ENCODE measurements at places on chromosomes 7 and 10.

DNA sequence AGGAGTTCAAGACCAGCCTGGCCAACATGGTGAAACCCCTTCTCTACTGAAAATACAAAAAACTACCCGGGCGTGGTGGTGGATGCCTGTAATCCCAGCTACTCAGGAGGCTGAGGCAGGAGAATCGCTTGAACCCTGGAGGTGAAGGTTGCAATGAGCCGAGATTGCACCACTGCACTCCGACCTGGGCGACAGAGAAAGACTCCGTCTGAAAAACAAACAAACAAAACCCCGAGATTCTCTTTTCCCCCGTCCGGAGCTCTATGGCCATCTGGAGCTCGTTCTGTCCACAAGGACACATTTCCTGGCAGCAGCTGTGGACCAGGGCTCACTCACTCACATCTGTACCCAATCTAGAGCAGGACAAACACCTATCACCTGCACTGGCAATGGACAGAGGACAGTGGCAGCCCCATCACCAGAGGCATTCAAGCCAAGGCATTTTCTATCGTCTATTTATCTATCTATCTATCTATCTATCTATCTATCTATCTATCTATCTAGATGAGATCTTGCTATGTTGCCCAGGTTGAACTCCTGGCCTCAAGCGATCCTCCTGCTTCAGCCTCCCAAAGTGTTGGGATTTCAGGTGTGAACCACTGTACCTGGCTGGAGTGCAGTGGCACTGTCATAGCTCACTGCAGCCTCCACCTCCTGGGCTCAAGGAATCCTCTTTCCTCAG lies 167.1 kb upstream of the TNRC18 start:
- DNase-seq, result no peak

DNA sequence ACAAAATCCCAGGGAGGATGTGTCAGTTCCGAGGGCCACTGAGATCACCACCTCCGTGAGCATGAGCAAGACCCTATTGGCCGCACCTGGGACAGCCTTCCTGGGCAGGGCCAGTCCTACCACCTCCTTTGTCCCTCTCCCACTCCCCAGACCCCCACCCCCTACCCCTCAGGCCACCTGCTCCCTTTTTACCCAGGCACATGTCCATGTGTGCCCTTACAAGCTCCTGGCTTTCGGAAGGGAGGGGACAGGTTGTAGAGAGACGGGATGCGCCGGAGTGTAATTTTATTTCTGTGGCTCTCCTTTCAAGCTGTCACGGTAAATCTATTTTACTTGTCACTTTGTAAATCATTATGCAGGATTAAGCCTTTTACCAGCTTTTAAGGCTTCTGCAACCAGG lies 20.9 kb downstream of the ZMIZ1 start:
- no peak for DNase-seq

GRCh38 chr7:74020390-74020789 lies 7.6 kb upstream of the ELN start:
- DNase-seq, result no peak

DNA sequence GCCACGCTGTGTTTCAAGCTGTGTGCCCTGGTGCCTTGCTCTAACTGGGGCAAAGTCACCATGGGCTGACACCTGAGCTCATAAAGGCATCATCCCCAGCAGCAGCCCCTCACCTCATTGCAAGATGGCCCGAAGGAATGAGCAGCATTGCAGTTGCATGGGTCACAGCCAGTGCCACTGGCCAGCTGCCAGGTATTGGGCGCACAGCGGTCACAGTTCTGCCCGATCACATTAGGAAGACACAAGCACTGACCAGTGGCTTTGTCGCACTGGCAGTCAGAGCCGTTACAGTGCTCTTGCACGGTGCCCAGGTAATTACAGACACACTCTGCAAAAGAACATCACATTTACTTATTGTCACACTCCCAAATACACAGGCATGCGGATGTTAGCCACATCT lies 51.1 kb downstream of the LAMB1 start:
- DNase-seq, result no peak

DNA sequence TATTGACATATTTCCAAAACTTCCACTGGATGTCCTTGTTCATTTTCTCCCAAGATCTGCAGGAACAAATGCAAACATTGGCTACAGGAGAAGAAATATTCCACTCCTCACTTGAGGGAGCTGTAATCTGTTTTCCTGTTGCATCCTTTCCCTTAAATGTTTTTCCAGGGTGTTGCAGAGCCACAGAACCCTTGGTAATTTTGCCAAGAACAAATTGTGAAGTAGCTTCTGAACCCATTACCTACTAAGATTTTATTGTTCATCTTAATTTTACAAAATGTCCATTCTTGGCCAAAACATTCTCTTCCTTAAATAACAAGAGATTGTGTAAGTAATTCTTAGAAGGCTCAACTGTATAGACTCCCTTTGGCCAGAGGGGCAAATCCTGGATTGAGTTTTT lies 177.0 kb downstream of the GNAT3 start:
- DNase-seq, result no peak

- no peak for DNase-seq
These were observed 581.8 kb downstream of the GRID1 start for GRCh38 chr10:85784792-85785191.

- DNase-seq, result no peak
These were observed 42.3 kb upstream of the HMX3 start for GRCh38 chr10:123093489-123093888.

GRCh38 chr7:45920502-45921380 lies at the start of gene IGFBP3:
IGFBP3 (minus strand) TSS chr7:45921272; CDS start chr7:45921140, 132 bp downstream.
- DNase-seq, result no peak

DNA sequence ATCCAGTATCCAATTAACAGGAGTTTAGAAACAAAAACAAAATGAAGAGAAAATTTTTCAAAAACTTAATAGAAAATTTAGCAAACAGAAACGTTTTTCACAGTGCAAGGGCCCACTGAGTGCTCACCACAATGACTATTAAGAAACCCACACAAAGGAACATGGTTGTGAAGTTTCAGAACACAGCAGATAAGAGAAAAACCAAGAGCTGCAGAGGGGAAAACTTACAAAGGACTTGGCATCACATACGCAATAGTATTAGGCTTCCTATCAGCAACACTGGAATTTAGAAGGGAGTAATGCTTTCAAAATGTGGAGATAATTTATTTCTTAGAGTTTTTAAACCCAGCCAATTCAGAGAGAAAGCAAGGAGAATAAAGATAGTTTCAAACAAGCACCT lies 1.7 kb upstream of the C7orf25 start:
- no peak for DNase-seq

- DNase-seq, result no peak
These were observed 86.4 kb downstream of the CDK6 start for GRCh38 chr7:92749832-92750446.

DNA sequence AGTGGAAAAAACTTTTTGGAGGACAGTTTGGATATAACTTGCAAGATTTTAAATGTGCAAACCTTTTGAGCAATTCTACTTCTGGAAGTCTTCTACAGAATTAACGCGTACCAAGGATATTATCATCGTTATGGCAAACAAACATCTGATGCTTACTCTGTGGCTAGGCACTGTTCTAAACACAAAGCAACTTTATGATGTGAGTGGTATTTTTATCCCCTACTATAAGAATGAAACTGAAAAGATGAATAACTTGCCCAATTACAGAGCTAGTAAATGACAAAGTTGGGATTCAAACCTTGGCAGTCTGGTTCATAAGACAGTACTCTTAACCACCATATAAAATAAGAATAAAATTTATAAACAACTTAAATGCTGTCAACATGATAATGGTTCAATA lies 15.8 kb downstream of the ASZ1 start:
- no peak for DNase-seq

GRCh38 chr7:33185786-33186185 lies 56.4 kb downstream of the BBS9 start:
- DNase-seq, result no peak

DNA sequence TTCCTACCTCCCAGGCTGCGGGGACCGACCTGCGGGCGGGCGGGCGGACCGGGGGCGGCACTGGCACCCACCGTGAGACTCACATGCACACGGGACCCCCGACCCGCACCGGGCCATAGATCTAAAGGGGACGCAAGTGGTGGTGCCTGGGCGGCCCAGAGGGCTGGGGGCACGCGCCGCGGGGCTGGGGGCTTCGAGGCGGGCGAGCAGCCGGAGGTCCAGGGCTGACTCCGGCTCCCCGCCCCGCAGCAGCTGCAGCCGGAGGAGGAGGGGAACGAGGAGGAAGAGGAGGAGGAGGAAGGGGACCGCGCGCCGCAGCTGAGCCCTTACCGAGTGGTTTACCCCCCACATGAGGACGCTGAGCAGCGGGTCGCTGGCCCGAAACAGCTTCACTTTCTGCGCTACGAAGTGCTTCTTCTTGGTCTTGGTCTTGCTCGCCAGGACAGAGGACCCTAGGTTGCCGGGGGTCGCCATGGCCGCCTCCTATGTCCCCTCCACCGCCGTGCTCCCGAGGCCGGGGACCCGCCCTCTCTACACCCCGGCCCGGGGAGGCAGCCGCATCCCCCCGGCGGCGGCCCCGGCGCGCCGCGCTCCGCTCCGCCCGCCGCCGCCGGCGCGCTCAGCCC lies 412 bp downstream of the PIP4K2A start:
- no peak for DNase-seq

GRCh38 chr10:124308811-124309210 lies 109.9 kb downstream of the OAT start:
- DNase-seq, result no peak
